ENCODE measurements at places on chromosomes 1 and 21.
A peak's percentile ranks its signal among the peaks of the same experiment; 100 is the strongest.

- peak; percentile 1 for DNase-seq
Measured at GRCh38 chr1:166695115-166695514, 144.2 kb upstream of the POGK start.

DNA sequence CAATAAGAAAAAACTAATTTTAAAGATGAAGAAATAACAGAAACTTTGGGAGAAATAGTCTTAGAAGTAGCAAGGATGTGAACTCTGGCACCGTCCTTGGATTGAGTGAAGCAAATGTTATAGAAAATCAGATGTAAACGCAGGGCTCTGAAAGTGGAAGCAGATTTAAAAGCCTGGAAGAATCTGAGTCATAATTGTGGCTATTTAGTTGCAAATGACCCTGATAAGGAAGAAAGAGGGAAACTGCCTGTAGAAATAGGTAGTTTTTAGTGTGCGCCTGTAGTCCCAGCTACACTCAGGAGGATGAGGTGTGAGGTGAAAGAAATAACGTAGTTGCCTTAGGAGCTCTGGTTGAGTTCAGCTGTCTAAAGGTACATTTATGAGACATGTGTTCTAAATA is 101.0 kb downstream of the NGF start:
- DNase-seq = no peak

DNA sequence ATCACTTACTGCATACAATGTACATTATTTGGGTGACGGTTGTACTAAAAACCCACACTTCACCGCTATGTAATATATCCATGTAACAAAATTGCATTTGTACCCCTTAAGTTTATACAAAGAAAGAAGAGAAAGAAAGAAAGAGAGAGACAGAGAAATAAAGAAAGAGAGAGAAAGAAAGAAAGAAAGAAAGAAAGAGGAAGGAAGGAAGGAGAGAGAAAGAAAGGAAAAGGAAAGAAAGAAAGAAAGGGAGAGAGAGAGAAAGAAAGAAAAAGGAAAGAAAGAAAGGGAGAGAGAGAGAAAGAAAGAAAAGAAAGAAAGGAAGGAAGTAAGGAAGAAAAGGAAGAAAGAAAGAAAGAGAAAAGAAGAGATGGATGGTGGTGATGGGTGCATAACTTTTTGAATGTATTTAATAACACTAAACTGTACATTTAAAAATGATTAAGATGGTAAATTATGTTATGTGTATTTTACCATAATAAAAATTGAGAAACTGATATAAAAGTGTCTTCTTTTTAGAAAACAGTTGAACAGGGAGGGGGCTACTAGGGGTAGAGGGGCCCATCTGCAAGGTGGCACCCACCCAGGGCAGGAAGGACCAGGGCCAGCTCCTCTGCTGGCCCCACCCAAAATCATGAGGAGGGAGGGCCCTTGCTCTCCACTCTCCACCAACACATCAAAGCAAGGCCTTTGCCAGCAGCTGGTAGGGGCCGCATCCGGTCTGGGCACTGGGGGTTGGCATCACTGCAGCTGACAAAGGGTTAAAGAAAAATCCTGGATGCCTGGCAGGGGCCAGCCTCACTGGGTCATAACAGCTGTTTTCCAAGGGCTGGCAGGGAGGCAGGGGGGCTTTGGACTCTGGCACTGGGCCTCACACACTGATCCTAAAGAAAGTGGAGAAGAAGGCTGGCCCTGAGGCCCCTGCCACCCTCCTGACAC is 153.9 kb upstream of the EDN2 start:
- DNase-seq = no peak

GRCh38 chr1:224173523-224173922 is 9.5 kb upstream of the DEGS1 start:
- no peak for DNase-seq

DNA sequence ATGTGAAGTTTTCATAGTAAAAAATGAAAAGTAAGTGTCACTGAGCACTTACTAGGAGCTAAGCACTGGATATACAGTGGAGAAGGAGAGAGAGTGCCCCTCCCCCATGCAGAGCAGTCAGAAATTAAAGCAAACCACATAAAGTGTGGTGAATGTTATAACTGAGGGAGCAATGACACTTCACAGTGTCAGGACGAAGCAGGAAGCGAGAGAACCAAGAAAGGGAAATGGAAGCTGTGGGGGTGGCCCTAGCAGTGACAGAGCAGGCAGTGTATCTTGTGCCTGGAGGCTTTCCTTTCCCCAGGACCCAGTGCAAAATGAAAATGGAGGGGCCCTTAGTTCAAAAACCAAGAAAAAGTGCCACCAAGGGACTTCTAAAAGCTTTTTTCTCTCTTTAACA is 21.5 kb upstream of the RCAN3 start:
- DNase-seq = no peak

DNA sequence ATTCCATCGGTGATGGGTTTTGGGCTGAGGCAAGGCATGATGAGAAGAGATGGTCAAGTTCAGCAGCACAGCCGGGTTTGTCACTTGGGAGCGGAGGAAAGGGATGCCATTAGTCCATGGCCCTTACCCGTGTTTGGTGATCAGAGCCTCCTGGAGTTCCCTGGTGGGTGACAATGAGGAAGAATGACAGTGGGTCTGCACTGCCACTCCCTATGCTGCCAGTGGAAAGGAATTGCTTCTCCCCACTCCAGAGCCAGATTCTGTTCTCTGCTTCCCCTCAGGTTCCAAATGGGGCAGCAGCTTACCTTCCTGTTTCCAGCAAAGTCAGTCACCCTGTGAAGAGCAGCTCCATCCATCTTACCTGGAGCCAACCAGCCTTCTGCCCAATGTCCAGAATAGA is 393.1 kb downstream of the PTPRU start:
- no peak for DNase-seq

DNA sequence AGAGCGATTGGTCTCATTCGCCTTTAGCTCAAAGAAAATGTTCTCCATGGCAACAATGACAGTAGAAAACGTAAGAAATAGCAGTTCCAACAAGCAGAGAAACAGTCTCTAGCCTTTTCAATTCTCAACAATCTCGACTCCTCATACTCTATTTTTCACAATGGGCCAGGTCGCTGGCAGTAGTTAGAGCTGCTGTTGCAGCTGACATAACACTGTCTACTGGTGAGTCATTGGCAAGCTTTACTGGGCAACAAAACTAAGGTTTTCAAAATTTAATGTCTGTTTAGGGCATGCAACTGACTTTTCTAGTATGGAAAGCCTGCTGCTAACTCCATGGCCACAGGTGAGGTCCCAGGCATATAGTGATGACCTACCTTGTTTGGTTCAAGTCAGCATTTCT is 221.1 kb upstream of the KAZN start:
- no peak for DNase-seq

- DNase-seq = peak; percentile 75
Measured at GRCh38 chr1:10537082-10537766, 62.5 kb downstream of the PEX14 start.

GRCh38 chr1:159879977-159880376 is 17.5 kb upstream of the VSIG8 start:
- no peak for DNase-seq

- no peak for DNase-seq
Measured at GRCh38 chr1:11960715-11961114, 19.5 kb upstream of the MFN2 start.

GRCh38 chr1:229171934-229172333 is 99.0 kb upstream of the RAB4A start:
- peak; percentile 77 for DNase-seq

DNA sequence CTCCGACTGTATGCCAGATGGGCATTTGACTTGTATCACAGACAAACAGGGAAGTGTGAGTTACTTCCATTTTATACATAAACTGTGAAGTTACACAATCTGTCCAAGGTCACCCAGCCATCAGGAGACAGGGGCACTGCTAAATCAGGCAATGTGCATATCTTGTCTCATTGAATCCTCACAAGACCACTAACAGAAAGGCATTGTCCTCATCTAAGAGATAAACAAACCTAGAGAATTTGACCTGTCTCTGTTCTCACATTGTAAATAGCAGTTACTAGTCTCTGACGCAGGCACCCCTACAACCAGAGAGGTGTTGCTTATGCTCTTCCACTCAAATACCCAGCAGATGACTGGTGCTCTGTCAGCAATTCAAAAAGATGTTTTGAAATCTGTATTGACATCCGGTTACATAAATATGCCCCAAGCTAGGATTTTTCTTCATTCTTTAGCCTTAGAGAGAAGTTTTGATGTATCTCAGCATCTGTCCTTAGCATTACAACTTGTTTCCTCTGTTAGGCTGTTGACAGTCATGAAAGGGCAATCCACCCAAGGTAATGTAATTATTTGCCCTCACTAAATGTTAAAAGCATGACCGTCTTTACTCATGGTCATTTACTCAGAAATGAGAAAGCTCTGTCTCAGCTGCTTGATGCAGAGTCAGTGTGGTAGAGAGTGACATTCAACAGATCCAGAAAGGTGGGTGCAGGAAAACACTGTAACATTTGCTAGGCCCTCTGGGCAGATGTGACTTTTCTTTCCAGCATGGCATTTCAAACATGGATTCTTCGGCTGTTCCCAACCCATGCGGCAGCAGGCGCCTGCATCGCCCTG is 51.9 kb upstream of the ZNF326 start:
- DNase-seq = no peak

DNA sequence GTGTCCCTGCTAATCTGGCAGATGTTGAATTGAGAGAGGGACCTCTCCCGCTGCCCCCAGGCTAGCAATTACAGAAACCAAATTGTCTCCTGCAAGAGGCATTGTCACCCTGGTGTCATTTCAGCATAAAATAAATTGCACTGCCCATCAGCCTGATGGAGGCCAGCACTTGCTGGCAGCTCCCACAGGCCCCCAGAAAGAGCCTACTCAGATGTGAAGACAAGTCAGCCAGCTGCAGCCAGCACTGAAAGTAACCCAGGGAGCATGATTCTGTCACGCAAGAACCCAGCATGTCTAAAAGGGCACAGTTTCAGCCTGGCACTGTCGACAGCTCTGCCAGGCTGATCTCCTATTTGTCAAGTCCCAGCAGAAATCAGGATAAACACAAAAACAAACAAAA is 110.3 kb upstream of the CTTNBP2NL start:
- DNase-seq = peak; percentile 76

DNA sequence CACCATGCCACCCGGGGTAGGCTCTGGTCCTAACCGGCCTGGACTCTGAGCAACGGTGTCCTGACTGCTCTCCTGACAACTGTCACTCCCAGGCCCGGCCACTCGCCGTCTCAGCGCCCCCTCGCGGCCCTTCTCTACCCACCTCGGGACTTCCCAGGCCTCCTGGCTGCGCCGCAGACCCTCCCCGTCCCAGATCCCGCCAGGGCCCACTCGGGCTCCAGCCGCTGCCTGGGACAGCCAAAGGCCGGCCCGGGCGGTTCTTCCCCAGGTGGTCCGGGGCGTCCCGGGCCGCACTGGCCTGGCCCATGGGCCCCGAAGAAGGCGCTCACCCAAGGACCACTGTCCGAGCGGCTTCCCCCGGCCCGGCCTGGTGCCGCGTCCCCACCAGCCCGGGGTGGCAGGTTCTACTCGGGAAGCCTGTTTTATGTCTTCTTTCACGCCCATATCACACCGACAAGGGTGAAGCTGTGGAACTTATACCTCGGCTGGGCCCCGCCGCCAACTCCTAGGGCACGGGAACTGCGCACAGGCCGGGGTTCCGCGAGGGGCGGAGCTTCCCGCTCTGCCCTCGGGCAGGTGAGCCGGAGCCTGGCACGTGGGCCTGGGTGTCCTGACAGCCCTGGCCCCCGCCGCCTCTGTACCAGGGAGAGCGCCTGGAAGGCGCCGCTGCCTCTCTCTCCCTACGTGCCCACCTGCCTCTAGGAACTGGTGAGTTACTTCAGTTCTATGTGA is 138.3 kb downstream of the TTLL7 start:
- peak; percentile 81 for DNase-seq

- no peak for DNase-seq
Measured at GRCh38 chr1:226371027-226371694, 36.7 kb downstream of the PARP1 start.

GRCh38 chr1:205381305-205381704 is 24.6 kb upstream of the KLHDC8A start:
- DNase-seq = no peak

DNA sequence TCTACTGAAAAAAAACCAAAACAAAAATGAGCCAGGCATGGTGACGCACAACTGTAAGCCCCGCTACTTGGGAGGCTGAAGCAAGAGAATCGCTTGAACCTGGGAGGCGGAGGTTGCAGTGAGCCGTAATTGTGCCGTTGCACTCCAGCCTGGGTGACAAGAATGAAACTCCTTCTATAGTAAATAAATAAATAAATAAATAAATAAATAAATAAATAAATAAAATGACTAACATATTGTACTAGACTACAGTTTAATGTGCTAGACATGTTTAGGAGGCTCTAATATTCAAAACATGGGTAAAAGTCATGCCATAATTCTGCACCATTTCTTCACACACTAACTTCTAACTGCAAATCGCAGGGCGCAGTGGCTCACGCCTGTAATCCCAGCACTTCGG is 33.3 kb upstream of the ERO1B start:
- no peak for DNase-seq

DNA sequence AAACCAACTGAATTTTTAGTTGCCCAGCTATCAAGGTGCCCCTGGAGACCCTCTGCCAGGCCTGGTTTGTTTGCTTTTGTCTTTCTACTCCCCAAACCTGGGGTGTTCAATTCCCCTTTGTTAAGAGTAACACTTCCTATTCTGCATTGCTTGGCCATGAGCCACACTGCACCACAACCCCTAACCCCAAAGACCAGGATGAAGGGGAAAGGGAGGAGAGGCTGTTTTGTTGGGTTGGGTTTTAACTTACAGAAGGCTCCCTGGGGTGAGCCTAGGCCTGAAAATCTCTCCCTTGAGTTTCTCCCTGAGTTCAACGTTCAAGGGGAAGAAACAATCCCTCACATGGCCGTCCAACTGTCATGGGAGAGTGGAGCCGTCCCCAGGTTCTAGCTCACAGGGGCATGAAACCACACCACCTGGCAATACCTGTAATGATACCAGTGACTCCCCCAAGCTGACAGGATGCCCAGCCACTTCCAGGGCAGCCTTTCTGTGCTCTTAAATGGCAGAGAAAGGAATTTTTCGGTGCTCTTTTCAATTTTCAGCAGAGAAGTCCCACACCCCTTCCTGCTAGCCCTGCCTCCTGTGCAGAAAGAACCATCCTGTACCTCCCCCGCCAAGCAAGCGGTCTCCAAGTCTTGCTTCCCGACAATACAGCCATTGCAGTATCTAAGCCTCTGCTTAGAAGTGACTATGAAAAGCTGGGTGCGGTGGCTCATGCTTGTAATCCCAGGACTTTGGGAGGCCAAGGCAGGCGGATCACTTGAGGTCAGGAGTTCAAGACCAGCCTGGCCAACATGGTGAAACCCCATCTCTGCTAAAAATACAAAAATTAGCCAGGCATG is 14.9 kb downstream of the SLC45A3 start:
- DNase-seq = no peak

- no peak for DNase-seq
Measured at GRCh38 chr1:169005776-169006175, 100.7 kb upstream of the ATP1B1 start.

GRCh38 chr1:43812579-43812978 is 105.2 kb downstream of the ST3GAL3 start:
- DNase-seq = no peak

GRCh38 chr1:26119892-26120608 is 8.4 kb downstream of the PDIK1L start:
- DNase-seq = no peak

Data from NCI-H146 (cell line).